ENCODE measurements at places on chromosomes 11 and 22.

GRCh38 chr11:35276396-35277145, 137.6 kb downstream of the CD44 start:
- no peak for DNase-seq

- DNase-seq = no peak
Measured at GRCh38 chr22:25758316-25758715, 16.3 kb downstream of the MYO18B start.

DNA sequence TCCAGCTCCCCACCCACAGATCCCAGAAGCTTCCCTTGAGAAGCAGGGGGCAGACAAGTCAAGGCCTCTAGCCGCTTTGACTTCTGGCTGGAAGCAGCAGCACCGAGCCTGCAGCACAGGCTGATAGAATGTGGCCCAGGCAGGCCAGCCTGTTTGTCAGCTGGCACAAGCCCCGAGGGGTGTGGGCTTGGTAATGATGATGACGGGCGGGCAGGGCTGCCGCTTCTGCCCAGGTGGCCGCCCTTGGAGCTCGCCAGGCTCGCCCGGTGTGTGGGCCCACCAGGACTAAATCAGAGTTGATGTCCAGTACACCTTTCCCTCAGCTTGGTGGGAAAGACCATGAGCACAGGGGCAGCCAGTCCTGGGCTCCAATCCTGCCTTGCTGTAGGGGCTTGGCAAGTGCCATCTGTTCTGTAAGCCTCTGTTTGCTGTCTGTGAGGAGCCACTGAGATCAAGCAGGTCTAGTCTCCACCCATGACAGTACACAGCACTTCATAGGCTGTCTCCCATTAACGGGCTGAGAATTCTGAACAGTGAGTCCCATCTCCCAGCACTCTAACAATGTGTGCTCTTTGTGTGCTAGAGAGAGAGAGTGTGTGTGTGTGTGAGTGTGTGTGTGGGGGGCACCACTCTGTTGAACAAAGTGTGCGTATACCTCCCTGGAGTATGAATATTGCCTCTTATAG, 26.8 kb downstream of the MICAL2 start:
- peak; percentile 7 for DNase-seq

GRCh38 chr11:112783945-112784322, 177.3 kb upstream of the NCAM1 start:
- no peak for DNase-seq

GRCh38 chr22:47401976-47402770, 639.7 kb downstream of the TBC1D22A start:
- DNase-seq = no peak

- DNase-seq = no peak
Measured at GRCh38 chr11:116072601-116073410, 568.6 kb upstream of the CADM1 start.

GRCh38 chr11:105738986-105739795, 129.3 kb downstream of the GRIA4 start:
- DNase-seq = no peak

GRCh38 chr22:39381009-39381755, 18.4 kb upstream of the TAB1 start:
- DNase-seq = no peak

- DNase-seq = no peak
Measured at GRCh38 chr22:33853200-33854097, 66.8 kb downstream of the LARGE1 start.

DNA sequence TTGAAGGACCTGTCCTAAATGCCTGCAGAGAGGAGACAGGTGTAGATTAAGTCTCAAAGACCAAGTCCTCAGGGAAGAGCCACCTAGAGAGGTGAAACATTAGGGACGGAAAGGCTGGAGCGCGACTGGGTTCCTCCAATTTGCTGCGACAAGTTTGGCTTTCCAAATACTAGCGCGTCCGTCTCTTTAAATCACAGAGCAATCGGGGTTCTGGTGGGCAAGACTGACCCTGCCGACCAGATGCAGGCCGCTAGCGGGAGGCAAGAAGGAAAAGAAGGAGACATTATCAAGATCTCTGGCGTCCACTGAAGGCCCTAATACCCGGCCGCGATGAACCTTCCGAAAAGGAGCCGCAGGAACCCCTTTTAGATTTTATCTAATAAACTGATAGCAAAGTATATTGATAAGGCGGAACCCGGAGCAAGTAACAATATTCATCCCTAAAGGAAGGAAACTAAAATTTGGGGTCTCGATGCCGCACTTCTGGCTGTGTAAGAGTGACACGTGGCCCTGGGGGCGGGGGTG, 128.2 kb upstream of the C11orf58 start:
- no peak for DNase-seq

DNA sequence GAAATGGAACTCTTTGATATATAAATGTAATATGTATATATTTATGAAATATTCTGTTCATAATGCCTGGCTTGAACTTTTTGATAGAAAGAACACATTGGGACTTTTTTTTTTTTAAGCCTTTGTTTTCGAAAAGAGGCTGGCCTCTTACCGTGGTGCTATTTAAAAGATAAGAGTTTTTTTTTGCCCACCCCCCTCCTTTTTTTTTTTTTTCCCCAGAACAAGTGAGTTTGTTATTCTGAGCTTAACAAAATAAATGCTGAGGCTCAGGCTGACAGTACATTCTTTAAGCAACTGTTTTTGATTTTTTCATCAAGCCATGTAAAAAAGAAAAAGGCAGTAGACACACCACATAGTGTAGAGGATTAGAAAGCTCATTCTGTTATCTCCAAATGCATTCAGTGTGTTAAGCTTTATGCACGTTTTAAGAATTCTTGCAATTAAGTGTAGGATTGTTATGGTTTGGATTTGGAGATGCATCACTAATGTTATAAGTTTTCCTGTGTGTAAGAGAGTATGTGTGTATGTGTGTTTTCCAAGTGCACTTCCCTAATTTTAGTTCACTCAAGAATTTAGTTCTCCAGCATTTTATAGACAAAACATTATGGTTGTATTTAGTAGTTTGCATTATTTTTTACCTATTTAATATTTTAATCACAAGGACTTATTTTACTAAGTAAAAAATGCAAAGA, 12.0 kb downstream of the PDHX start:
- no peak for DNase-seq

- DNase-seq = peak; percentile 84
Measured at GRCh38 chr11:64355078-64355940, 3.7 kb upstream of the RPS6KA4 start.

- DNase-seq = no peak
Measured at GRCh38 chr11:1049911-1050580, 13.5 kb upstream of the MUC6 start.

DNA sequence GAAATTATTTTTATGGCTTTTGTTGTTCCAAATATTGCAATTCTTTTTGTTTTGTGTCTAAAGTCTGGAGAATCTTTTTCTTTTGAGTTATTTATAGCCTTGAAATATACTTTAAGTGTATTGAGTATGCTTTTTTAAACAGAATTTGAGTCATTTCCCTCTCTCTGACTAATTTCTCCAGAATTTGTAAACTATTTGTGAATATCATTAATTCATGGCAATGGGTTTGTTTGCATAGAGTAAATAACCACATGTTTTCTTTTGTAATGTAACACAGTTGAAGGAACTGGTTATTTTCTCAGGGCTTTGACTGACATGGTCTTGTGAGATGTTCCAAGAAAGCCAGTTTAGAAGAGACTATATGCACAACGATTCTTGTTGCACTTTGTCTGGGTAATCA, 30.9 kb upstream of the MPEG1 start:
- DNase-seq = no peak

- DNase-seq = peak; percentile 19
Measured at GRCh38 chr11:3737386-3737933, 59.9 kb downstream of the NUP98 start.

Measured in NCI-H510A treated with DMSO at 0.1 percent for 48 hours (cell line).